Glutamatergic neuron (in vitro differentiated cells): ENCODE measurements at places on chromosomes 4 and X.
A peak's percentile ranks its signal among the peaks of the same experiment; 100 is the strongest.

DNA sequence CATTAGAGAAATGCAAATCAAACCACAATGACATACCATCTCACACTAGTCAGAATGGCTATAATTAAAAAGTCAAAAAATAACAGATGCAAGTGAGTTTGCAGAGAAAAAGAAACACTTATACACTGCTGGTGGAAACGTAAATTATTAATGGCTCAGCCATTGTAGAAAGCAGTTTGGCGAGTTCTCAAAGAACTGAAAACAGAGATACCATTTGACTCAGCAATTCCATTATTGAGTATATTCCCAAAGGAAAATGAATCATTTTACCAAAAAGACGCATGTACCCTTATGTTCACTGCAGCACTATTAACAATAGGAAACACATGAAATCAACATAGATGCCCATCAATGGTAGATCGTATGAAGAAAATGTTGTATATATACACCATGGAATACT is 75.0 kb downstream of the NAA11 start:
- DNase-seq, result no peak
- H3K36me3 ChIP-seq, result peaks cover 4% of the 10 kb centered on the region
- H3K27ac ChIP-seq, result no peak overlapping the region
- H3K4me3 ChIP-seq, result no peak overlapping the region
- H3K4me1 ChIP-seq, result peaks cover 9% of the 10 kb centered on the region

- no peak for DNase-seq
- H3K27me3 ChIP-seq, result peaks cover 1% of the 10 kb centered on the region
- no peaks in the 10 kb centered on the region for H3K36me3 ChIP-seq
- H3K4me3 ChIP-seq, result no peak overlapping the region
- H3K27ac ChIP-seq, result no peak overlapping the region
Measured at GRCh38 chr4:143071351-143071750, 113.4 kb upstream of the USP38 start.

GRCh38 chrX:39653691-39654090 is 444.1 kb downstream of the BCOR start:
- DNase-seq, result no peak
- no peaks in the 10 kb centered on the region for H3K27me3 ChIP-seq
- H3K4me1 ChIP-seq, result peaks cover 28% of the 10 kb centered on the region
- H3K27ac ChIP-seq, result peak overlapping the region; percentile 72
- no peaks in the 10 kb centered on the region for H3K36me3 ChIP-seq
- H3K4me3 ChIP-seq, result peak overlapping the region; percentile 72

GRCh38 chrX:136272325-136272724 is 21.1 kb upstream of the MAP7D3 start:
- H3K4me1 ChIP-seq, result no peaks in the 10 kb centered on the region
- H3K36me3 ChIP-seq, result no peaks in the 10 kb centered on the region
- H3K27ac ChIP-seq, result no peak overlapping the region
- no peak overlapping the region for H3K4me3 ChIP-seq
- H3K27me3 ChIP-seq, result peaks cover 2% of the 10 kb centered on the region

GRCh38 chr4:147285751-147286150 is 195.1 kb upstream of the EDNRA start:
- DNase-seq, result no peak
- no peak overlapping the region for H3K4me3 ChIP-seq
- H3K27ac ChIP-seq, result no peak overlapping the region
- no peaks in the 10 kb centered on the region for H3K36me3 ChIP-seq
- H3K27me3 ChIP-seq, result no peaks in the 10 kb centered on the region

DNA sequence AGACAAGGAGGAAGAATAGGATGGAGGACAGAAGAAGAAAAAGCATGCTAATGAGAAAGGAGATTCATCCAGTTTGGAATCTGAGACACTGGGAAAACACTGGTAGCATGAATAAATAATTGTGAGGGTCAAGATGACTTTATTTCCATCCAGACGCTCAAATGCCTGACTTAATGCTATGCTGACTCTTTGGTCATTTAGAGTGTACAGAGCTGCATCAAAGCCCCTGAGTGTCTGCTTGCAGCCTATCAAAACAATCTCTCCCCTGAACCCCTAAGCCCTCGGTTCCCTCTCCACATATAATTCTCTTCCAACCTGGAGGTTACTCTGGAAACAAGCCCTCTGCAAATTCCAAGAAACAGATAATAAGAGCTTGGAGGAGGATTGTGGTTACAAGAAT is 208.8 kb downstream of the MAGEB17 start:
- H3K4me3 ChIP-seq, result no peak overlapping the region
- H3K36me3 ChIP-seq, result no peaks in the 10 kb centered on the region
- DNase-seq, result no peak
- H3K27ac ChIP-seq, result no peak overlapping the region
- H3K4me1 ChIP-seq, result no peaks in the 10 kb centered on the region
- no peaks in the 10 kb centered on the region for H3K27me3 ChIP-seq
